Muscle of leg (tissue), 16 donors: ENCODE measurements at places on chromosomes 12 and 14. TPM values are rescaled to one million over a fixed set of nuclear protein-coding genes. Genes with fewer than 3 reads are reported as not detected.

GRCh38 chr14:74080820-74081460 is 3.3 kb downstream of the ALDH6A1 start:
- peak; percentile 10 for DNase-seq

GRCh38 chr14:102929241-102930137 is 7.0 kb downstream of the AMN start:
- DNase-seq, result no peak

GRCh38 chr12:14239935-14240872 is 125.3 kb upstream of the ATF7IP start:
- no peak for DNase-seq

- DNase-seq, result no peak
Measured at GRCh38 chr14:64549016-64549415, 745 bp upstream of the PPP1R36 start.

GRCh38 chr12:80161612-80162011 is 62.3 kb downstream of the OTOGL start:
- peak; percentile 18 for DNase-seq

DNA sequence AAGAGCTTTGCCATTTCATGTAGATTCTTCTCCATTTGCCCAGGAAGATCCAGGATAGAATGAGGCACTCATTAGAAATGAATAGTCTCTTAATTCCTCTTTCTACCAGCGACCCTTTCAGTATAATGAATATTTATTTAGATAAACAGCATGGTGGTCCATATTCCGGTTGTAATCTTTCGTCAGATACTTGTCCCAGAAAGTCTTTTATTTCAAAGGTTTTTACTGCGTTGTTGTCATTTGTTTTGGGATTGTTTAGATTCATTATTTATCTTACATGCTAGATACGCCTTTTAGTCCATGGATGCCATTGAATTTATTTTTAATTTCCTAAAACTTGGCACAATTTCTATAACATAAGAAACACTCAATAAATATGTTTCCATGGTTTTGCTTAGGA is 139.7 kb upstream of the FLRT2 start:
- DNase-seq, result no peak

Gene GPRC5A
- 1.1 TPM for total RNA-seq

Gene PRICKLE1
- 12.9 TPM for total RNA-seq

Gene KRT85
- total RNA-seq, result not detected

Gene RFLNA
- total RNA-seq, result 8.7 TPM

Gene C12orf50
- 0.09 TPM for total RNA-seq

Gene DPPA3
- total RNA-seq, result not detected
